NCI-H1092 treated with DMSO at 0.1 percent for 48 hours (cell line): ENCODE measurements at places on chromosomes 7 and 10.

GRCh38 chr7:158850545-158851102, 5.7 kb upstream of the DYNC2I1 start:
- no peak for DNase-seq

DNA sequence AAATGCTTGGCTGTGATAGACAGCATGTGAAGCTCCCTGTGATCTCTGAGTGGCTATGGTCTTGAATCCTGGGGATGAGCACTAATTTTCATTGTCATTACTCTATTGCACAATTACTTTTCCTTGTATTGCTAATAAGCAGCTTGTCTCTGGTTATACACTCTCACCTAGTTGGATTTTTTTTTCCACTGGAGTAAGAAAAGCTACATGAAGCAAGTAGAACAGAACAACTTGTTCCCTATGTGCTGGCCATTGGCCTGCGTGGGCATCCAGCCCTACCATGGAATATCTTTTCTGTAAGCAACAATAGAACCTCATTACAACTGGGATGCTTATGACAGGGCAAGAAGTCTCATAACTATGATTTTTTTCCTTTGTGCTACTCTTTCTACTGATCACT, 807.4 kb downstream of the TNS3 start:
- no peak for DNase-seq

- no peak for DNase-seq
These were observed 43.1 kb upstream of the CALD1 start for GRCh38 chr7:134736381-134736780.

GRCh38 chr7:21450941-21451340, 23.1 kb downstream of the SP4 start:
- DNase-seq: no peak

- DNase-seq: no peak
These were observed 100.6 kb upstream of the MDFIC start for GRCh38 chr7:114821030-114821900.
